CD4-positive, alpha-beta T cell treated with Interleukin-4 for 1 hour (primary cell): ENCODE measurements at places on chromosomes 16 and 17.
A peak's percentile ranks its signal among the peaks of the same experiment; 100 is the strongest.

DNA sequence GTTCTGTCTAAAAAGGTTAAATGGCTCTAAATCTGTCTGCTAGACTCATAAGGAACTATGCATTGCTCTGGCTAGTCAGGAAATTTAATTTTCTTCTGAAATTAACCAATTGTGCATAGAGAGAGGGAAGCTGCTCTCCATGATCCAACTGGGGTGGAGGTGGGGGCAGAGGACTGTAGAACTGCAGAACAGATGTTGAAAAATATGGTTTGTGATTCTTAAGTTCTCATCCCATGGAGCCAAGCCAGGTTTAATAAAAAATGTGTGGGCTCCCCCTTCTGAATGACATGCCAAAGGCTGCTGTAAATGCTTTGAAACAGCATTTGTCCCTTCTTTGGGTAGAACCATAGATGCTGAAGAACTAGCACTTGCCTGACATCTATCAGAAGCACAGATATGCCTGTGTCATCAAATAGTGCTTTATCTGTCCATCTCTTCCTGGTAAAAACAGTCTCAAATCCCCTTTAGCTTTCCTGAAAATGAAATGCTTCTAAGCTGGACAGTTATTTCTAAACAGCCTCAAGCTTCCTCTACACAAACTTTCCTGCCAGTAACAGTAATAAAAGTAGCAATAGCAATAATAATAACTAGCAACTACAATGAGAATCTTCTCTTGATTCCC is 221.4 kb downstream of the CDH8 start:
- no peak for DNase-seq

DNA sequence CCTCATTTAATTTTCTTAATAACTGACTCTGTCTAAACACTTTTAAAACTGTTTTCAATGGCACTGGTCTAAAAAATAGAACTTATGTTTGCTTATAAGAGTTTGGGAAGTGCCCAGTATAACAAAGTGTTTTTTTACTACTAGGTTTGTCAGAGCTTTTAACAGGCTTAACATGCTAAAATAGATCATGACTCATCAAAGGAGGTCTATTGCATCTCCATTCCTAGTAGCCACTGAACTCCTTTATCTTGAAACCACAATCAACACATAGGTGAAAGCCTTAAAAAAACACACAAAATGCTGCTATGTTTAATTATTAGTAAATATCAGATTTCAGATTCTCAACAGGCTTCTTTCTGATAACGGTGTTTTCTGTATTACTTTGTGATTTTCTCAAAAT is 196.4 kb upstream of the KIF2B start:
- no peak for DNase-seq

DNA sequence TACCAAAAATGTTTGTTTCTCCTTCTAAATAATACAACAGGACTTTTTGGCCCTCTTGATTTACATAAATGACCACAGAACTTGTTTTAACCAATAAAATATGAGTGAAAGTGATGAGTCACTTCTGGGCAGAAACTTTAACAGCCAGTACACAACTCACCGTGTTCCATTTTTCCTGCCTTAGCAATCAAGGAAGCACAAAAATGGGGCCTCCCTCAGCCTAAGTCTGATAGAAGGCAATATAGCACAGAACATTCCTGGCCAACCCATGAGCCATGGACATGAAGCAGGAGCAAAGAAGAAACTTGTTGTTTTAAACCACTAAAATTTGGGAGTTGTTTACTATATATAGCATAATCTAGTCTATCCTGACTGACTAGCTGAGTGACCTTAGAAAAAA is 61.1 kb upstream of the MTMR4 start:
- DNase-seq = no peak

DNA sequence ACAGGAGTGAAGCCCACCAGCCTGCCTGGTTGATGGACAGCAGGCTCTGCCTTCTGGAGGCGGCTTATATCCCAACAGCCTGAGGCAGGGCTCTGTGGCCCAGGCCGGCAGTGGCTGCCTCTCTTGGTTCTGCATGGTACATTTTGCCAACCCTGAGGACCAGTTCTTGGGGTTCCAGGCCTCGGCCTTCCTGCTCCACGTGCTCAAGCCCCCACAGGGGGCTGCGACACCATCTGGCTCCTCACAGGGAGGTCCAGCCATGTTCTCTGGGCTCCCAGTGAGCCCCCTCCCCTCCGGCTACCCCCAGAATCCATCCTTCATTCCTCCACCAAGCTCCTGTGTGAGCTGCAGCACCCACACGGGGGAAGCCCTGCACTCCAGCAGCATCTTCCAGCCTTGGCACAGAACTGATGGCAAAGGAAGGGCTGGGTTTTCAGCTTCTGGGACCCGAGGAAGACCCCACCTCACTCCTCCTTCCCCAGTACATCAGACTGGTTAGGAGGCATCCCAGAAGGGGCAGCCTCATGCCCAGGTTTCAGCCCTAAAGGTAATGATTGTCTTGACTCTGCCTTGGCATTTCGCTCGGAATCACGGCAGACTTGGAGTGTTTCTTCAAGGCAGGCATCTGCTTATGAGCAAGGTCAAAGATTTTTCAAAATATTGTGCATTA is 231.2 kb downstream of the CPPED1 start:
- DNase-seq = no peak

DNA sequence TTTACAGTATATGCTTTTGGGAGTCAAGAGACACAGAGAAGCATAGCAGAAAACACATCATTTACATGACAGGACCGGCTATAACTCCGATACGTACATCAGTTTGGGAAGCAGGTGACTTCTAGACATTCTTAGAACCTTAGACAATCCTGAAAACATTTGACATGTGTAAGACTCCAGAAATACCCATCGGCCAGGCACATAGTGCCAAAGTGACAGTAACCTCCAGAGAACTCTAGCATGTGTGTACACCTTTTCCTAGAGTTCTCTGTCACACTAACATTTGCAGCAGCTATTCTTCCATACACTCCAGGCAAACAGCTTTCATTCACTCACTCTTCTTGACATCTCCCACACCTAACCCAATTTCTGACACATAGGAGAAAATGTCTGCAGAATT is 3.4 kb upstream of the TAOK1 start:
- no peak for DNase-seq

DNA sequence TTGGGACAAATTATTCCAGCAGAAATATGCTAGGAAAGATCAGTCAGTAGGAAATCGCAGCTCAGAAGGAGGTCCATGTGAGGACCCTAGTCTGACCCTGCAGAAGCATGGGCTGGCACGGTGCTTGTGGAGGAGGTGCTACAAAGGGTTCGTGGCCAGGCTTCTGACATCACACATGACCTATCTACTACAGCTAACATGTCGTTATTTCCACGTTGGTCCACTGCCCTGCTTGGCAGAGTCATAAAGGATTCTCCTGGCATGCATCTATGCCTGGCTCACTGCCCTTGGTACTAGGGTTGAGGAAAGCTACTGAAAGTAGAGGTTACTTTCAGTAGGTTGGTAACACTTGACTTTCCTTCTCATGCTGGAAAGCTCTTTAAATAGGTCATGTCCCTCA is 118.1 kb upstream of the SHISA6 start:
- DNase-seq = no peak

- DNase-seq = peak; percentile 38
These were observed 669 bp downstream of the RNF167 start for GRCh38 chr17:4940555-4941318.

- DNase-seq = no peak
These were observed 13.5 kb upstream of the MTMR4 start for GRCh38 chr17:58527949-58528348.

DNA sequence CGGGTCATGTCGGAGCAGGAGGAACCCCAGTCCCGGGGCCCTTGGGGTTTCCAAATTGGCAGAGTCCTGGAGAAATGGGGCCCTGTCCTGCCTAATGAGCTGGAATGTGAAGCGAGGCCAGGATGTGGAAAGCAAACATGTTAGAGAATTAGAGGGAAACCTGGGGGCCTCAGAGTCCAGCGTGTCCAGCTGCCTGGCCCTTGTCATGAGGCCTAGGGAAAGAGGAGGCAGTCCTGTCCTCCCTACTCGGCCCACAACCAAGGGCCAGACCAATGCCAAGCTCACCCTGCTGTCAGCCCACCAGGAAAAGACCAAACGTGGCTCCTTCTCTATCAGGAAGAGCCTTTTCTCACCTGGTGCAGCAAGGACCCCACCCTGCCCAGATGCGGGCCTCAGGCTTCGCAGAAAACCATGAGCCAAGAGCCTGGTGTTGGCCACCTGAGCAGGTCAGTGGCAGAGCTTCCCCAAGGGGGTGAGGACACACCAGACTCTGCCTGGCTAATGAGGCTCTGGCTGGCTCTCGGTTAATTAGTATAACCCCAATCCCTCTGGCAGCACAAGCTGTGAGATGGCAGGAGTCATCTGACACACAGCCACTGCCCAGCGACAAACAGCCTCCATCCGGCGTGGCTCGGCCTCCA is 10.1 kb downstream of the TEKT5 start:
- DNase-seq = no peak

DNA sequence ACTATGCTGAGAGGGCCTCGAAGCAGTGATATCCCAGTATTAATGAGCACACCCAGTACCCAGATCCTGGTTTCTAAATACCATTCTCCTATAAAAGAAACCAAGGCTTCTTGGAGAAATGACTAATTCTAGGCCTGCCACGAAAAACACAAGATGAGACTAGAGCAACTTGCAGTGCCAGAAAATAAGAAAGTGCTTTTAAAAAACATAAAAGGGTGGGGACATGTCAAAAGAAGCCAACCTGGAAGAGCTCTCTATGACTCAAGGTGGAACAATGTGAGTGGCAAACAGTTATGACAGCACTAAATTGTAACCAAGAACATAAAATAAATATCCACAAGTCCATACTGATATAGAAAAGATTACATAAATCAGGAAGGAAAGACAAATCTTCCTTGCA is 153.2 kb upstream of the KCNJ18 start:
- DNase-seq = no peak

DNA sequence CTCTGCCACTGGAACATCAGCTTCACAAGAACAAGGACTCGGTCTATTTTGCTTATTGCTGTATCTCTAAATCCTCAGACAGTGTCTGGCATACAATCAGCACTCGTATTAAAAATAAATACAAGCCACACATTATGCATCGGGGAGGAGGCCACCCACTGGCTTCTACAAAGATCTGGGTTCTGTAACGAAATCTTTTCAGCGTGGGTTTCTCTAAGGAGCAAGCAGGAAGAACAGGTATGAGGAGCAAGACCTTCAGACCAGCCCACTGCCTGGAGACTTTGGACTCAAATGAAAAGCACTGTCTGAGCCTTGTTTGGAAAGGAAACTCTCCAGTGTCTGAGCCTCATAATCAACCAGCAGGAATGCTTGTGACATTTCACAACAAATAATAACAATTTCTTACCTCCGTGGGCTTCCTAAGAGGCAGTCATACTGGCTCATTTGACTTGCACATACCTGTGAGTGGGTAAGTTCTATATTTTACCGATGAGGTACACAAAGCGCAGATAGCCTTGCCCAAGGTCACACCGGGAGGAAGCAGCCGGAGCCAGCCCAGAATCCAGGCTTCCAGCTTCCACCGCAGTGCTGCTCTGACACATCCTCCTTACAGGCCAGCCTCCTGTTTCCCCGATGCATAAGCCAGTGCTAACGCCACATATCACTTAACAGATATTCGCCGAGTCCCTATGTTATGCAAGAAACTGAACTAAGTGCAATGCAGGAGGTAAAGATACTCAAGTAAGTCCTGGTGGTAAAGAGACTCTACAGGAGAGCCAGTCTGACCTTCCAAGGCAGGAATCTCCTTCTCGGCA is 118.6 kb upstream of the TNRC6C start:
- DNase-seq = no peak

GRCh38 chr17:8190506-8190905 is 526 bp upstream of the BORCS6 start:
- no peak for DNase-seq

DNA sequence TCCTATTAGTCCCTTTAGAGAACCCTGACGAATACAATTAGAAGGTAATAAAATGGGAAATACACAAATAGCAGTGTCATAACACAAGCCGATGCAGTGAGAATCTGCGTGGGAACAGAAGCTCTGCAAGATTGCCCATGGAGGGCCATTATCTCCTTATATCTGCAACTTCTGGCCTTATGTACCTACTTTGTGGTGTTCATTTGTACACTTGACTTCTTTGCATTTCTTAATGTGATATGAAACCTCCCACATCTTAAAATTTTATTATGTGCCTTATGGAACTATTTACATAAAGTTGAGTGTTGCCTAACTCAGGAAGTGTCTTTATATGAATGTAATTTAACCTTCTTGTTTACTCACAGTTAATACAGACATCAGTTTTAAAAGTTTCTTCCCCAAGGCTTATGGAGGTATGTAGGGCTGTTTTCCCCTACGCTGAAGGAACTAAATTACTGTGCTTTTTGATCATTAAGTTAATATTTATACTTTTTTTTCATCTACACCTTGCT is 10.1 kb upstream of the TANC2 start:
- DNase-seq = no peak

GRCh38 chr17:58006560-58006923 is 504 bp downstream of the SRSF1 start:
- DNase-seq = peak; percentile 59

DNA sequence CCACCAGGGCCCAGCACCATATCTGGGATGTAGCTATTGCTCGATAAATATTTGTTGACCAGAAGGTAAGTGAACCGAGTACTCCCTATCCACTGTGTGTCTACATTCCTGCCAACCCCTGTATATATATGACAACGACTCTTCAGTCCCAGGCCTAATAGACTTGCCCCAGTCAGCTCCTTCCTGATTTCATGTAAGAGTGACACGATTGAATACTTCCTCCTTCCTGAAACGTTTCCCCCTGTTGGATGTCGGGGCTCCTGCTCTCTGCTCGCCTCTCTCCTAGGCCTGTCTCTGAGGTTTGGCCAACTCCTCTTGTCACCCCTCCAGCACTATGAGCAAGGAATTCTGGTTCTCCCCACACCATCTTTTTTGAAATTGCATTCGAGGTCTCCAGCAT is 178.9 kb downstream of the PRKCA start:
- no peak for DNase-seq

GRCh38 chr16:77408607-77409006 is 26.2 kb downstream of the ADAMTS18 start:
- DNase-seq = no peak

DNA sequence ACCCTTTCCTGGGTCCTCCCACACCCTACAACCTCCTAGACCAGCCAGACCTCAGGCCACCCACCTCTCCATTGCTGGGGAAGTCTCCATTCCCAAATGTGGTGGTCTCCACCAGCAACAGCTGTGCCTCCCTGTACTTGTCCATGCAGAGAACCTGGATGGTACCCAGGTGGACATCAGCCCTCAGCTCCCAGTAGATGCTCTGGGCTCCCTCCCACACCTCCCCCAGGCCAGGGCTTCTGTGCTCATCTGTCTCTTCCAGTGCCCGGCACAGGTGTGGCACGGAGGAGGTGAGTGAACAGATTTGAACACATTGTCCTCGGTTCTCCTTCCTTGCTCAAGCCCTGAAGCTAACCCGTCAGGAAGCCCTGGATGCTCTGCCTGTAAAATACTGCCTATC is 34.6 kb downstream of the LGALS9 start:
- no peak for DNase-seq
